ENCODE measurements at places on chromosomes 1 and 21.
A peak's percentile ranks its signal among the peaks of the same experiment; 100 is the strongest.

- no peak for DNase-seq
These were observed 90.9 kb downstream of the SH3GLB1 start for GRCh38 chr1:86795316-86795715.

DNA sequence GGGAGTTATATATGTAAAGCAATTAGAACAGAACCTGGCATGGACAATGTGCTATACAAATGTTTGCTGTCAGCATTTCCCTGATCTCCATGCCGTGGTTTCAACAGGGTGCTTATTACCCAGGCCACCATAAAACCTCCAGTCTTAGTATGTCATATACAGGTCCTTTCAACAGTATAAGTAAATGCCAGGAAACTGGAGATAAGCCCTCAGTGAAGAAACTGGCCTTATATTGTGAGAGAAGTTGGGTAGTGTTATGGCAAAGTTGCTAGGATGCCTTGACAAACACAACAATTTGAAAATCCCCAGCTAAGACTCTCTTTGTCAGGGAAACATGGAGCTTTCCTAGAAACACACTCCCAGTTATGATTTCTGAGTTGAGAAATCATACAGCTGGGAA is 850.2 kb upstream of the ADAMTS5 start:
- no peak for DNase-seq

- no peak for DNase-seq
These were observed 149.2 kb downstream of the PSMG1 start for GRCh38 chr21:39033878-39034589.

DNA sequence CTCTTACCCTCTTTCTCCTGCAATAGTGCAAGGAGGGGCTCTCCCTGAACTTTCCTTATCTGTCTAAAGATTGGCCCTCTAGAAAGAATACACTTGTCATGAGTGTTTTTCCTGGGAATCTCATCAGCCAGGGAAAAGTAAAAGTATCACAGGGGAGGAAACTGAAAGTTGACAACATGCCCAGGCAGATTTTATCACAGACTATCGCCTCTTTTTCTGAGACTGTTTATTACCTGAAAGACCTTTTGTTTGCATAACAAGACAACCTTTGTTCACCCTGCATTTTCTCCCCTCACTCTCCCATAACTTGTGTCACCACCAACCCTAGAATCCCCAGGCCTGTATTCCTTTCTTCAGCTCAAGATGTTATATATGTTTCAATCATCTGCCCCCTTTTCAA is 794.7 kb upstream of the ADAMTS5 start:
- no peak for DNase-seq

GRCh38 chr1:68346188-68346808 is 103.5 kb downstream of the RPE65 start:
- peak; percentile 27 for DNase-seq

- DNase-seq = no peak
These were observed 657.0 kb downstream of the AMY1C start for GRCh38 chr1:104406728-104407127.

GRCh38 chr1:10651793-10652192 is 144.7 kb downstream of the CASZ1 start:
- no peak for DNase-seq

DNA sequence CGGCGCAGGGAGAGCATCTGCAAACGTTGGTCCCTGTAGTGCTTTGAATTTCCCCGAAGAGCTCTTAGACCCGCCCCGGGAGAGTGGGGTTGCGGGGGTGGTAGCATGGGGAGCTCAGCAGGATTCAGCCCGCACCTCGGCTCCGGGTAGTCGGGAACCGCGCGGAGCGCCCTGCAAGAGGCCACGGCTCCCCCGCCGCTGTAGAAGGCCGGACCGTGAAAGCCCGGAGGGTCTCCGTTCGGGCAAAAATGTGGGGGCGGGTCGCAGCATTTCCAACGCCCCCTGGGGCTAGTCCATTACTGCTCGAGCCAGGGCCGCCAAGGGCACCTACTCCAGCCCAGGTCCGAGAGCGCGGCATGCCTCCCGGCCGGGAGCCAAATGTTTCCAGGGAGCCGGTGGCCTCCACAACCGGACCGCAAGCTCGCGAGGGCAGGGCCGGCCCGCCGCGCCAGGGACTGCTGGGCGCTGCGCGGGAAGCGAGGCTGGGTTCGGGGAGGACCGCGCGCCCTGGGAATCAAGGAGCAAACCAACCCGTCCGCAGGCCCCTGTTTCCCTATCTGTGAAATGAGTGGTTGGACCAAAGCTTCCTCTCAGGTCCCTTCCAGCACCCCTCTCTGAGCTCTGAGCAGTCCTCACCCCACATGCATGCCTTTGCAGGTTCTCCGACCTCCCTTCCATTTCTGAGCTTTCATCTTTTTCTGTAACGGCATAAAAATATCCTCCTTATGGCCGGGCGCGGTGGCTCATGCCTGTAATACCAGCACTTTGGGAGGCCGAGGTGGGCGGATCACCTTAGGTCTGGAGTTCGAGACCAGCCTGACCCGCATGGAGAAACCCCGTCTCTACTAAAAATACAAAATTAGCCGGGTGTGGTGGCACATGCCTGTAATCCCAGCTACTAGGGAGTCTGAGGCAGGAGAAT is 775 bp upstream of the TMEM63A start:
- no peak for DNase-seq

DNA sequence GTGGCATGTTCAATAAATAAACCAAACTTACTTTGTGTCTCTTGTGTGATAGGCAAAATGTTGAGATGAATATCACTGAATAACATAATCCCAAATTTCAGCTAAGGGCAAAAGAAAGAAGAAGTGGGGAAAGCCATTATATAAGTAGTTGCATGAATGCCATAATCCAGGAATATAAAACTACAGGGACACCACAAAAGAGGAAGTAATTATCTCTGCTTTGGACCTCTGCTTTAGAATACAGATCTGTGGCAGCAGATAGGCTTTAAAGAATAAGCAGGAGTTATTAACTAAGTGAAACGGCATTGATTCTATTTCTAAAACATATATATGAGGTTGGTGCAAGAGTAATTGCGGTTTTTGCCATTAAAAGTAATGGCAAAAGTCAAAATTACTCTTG is 288.5 kb upstream of the SNX7 start:
- DNase-seq = no peak

DNA sequence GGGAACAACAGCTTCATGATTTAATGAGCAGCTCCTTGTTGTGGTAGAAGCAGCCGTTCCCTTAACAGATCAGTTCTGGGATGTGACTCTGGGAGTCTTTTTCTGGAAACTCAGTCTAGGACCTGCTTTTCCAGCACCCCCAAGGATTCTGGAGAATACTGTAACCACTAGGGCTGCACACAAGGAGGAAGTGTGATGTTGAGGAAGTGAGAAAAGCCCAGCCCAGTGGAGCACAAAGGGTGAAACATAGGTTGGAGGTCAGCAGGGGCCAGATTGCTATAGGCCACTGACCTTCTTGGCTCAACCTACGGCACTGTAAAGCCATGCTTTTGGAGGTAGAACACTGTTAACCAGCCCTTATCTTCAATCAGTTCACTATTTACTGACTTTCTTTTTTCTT is 10.1 kb upstream of the PLA2G5 start:
- no peak for DNase-seq

DNA sequence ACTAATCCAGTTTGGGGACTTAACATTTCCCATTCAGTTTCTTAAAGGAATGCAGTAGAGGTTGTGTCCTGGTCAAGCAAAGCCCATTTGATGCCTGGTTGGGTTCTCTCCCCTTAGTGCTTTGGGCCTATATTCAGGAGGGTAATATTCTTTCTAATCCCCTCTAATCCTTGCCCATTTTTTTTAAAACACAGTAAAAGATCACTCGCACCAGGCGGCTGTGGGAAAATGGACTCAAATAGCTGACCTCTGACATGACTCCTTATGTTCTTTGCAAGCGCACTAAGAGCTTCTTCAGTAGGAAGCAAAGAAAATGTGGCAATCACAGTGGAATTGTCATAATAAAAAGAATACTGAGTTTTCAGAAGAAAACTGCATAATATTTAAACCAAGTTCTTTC is 49.9 kb downstream of the WNT2B start:
- DNase-seq = no peak

GRCh38 chr21:33696465-33696864 is 54.2 kb downstream of the ITSN1 start:
- no peak for DNase-seq

DNA sequence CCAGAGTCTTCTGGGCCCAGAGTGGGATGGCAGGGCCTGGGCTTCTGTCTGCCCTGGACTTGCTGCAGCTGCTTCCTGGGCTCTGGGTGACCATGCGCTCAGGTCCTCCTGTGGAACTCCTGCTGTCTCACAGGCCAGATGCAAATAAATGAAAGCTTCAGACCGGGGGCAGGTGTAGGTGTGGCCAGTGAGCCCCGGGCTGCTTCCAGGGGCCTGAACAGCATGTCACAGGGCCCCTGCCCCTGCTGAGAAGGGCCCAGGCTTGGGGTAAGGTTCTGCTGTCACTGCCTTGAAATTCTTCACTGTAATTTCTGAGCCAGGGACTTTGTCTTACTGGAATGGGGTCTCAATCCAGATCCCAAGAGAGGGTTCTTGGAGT is 2.5 kb upstream of the PKNOX1 start:
- DNase-seq = no peak

GRCh38 chr1:222546548-222547259 is 1.2 kb downstream of the HHIPL2 start:
- no peak for DNase-seq

GRCh38 chr21:34222031-34222335 is 141.8 kb upstream of the KCNE2 start:
- no peak for DNase-seq

DNA sequence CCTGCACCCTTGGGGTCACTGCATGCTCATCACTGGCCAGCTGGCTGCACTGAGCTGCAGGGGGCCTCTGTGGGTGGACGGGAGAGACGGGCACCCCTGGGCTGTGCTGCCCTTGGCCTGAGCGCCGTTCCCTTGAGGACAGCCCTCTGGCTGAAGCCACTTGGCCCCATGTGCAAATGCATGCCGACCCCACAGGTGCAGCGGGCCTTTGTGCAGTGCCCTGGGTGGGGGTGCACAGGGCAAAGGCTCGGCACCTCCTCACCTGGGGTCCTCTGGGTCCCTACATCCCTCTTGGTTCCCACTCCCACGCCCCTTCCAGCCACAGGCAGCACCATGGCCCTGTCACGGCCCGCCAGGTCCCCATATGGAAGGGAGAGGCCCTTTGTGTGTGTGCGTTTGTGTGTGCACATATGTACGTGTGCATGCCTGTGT is 41.3 kb downstream of the COQ8A start:
- no peak for DNase-seq

GRCh38 chr1:108556066-108556465 is 3.8 kb upstream of the EEIG2 start:
- DNase-seq = no peak

GRCh38 chr1:31744165-31744888 is 19.8 kb downstream of the ADGRB2 start:
- DNase-seq = no peak

DNA sequence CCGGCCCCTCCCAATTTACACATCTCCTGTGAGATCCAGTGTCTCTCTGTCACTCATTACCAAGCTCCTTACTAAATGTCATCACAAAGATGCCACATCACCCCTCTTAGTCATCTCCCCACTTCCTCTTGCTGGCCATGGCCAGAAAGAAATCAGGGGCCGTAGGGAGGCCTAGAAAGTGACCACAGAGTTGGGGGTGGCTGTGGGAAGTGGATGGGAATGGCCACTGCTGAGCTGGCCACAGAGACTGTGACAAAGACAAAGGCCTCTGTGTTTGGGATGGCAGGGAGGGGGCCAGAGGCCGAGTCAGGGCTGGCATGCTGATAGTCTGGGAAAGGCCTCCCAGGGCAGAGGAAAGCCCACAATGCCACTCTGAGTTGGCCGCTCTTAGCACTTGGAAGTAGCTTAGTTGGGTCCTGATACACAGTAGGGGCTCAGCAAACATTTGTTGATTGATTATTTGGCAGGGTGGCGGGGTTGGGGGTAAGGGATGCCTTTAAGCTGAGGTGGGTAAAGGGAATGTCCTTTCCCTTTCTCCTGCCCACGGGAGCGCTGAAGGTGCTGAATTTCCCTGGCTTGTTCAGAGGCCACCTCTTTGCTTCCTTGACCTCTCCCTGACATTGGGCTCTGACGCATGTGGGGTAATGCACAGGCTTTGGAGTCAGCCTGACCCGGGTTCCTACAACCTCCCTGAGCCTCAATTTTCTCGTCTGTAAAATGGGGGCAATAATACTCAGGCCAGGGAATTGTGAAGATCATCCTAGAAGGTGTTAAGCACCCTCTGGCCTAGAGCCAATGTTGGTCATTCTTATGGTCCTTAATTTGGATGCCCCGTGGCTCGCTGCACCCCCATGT is 13.2 kb downstream of the NAV1 start:
- no peak for DNase-seq

- DNase-seq = no peak
These were observed 10.8 kb downstream of the NGF start for GRCh38 chr1:115327270-115327669.

DNA sequence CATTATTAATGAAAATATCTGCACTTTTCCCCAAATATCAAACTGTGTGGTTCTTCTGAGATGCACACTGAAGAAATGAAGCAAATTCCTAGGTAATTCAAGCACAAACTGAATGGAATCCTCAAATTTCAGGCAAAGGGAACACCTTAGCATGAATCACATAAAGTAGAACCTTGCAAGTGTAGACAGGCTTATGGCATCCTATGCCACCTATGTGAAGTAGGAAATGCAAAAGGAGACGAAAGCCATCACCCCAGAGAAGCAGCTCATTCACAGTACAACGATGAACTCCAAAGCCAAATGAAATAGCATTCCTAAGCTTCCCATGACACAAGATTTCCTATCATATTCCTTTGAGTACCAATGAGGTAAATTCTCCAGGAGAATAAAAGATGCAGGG is 461.2 kb upstream of the RUNX1 start:
- no peak for DNase-seq

GRCh38 chr1:84691122-84691783 is 992 bp upstream of the SSX2IP start:
- no peak for DNase-seq

GRCh38 chr21:33968080-33968994 is 52.7 kb upstream of the ATP5PO start:
- DNase-seq = no peak

- DNase-seq = no peak
These were observed 456.1 kb upstream of the ADAMTS5 start for GRCh38 chr21:27423038-27423437.

- DNase-seq = no peak
These were observed 74.3 kb upstream of the IFNAR2 start for GRCh38 chr21:33155422-33155821.

Measured in G401 (cell line).